ENCODE measurements at places on chromosomes 1 and 21. TPM values are rescaled to one million over a fixed set of nuclear protein-coding genes. Genes with fewer than 3 reads are reported as not detected.
A peak's percentile ranks its signal among the peaks of the same experiment; 100 is the strongest.

The SYNC gene
- total RNA-seq, result 9.3 TPM

The PGLYRP3 gene
- 4.4 TPM for total RNA-seq

The MSH4 gene
- total RNA-seq, result 0.39 TPM

The LAMB3 gene
- 22.7 TPM for total RNA-seq

The C4BPB gene
- total RNA-seq, result 0.30 TPM

The DVL1 gene
- total RNA-seq, result 33.0 TPM

GRCh38 chr1:26790551-26790953, 2.8 kb downstream of the PIGV start:
- no peak for DNase-seq

DNA sequence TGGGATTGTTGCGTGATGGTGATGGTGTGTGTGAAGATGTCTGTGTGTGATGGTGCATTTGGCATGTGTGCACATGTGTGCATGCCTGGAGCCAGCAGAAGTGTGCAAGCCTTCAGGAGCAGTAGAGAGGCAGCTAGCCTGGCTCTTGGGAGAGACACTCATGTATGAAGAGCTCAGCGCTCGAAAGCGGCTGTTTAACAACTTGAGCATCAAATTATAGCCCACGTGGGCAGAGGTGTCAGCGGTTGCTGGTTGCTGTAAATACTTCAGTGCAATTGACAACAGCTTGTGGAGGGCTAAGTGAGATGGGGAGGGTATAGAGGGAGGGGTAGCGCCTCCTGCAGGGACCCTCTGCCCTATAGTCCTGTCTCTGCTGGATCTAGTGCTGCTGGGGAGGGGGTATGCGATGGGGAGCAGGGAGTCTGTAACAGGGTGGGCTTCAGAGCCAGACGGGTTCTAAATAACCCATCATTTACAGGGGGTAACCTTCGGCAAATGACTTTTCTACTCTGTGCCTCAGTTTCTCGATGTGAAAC, 21.5 kb downstream of the FOXD2 start:
- DNase-seq, result no peak

- no peak for DNase-seq
Observed at GRCh38 chr1:52792036-52792435, 50.5 kb upstream of the ZYG11A start.

DNA sequence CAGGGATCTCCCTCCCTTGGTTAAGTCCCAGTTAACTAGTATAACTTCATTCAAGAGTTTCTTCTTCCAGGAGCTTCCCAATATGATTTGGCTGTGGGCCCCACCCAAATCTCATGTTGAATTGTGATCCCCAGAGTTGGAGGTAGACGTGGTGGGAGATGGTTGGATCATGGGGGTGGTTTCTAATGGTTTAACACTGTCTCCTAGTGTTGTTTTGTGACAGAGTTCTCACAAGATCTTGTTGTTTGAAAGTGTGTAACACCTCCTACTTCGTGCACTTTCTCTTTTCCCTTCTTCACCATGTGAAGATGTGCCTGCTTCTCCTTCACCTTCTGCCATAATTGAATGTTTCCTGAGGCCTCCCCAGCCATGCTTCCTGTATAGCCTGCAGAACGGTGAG, 251.8 kb upstream of the FGGY start:
- no peak for DNase-seq

- no peak for DNase-seq
Observed at GRCh38 chr1:26043765-26044164, 2.2 kb downstream of the SLC30A2 start.

DNA sequence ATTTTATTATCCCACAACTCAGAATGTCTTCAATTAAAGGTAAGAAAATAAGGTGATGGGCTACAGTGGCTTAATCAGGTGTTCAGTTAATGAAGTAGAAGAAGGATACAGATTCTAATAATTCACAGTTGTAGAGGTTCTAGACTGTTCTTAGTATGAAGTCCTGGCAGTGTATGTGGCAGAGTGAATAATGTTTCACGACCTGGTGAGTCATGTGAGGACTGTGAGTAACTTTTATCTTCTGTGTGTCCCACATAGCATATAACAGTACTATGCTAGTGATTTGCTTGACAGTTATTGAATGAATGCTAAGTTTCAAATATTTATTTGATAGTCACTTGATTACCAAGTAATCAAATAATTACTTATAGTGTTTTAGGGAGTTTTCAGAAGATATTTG, 20.0 kb downstream of the SLC16A4 start:
- no peak for DNase-seq

GRCh38 chr1:85577419-85578320, 2.9 kb upstream of the CCN1 start:
- DNase-seq, result peak; percentile 72

Measured in skin of body (tissue), 3 donors.